ENCODE measurements at places on chromosomes 2 and 18.

DNA sequence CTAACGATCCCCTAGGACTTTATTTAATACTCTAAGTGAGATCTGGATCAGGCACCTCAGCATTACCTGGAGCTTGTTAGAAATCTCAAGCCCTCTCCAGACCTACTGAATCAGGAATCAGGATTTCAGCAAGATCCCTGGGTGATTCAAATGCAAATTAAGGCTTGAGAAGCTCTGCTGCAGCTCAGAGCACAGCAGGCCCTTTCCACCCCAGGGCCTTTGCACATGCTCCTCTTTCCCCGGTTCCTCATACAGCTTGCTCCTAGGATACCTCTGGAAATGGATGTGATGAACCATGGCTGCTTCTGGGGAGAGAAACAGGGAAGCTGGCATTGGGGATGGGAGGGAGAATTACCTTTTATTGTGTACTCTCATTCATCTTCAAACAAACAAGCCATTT is 40.3 kb upstream of the MGAT4A start:
- no peak for DNase-seq

DNA sequence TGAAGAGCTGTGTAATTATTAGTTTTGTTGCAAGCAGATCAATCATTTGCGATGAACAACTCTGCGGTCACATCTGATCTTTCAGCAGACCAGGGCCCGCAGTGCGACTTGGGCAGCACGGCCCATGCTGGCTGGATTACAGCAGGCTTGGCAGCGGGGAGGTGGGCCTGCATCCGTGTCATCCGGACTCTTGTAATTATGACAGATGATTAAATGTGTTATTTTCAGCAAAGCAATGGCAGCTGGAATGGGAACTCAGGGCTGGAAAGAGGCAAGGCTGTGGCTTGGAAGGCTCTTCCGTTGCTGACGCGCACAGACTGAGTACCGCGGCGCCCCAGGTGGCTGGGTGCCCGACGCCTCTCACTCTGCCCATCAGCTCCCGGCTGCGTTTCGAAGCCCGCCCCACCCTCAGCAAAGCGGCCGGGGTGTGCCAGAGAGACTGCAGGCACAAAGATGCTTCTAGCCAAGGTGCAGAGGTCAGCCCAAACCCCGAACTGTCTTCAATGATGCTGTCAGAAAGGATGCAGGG is 397.4 kb upstream of the SALL3 start:
- DNase-seq = no peak

- DNase-seq = no peak
Measured at GRCh38 chr2:54534625-54535024, 78.5 kb downstream of the SPTBN1 start.

GRCh38 chr2:46805401-46805951 is 110.1 kb downstream of the MCFD2 start:
- DNase-seq = no peak

- no peak for DNase-seq
Measured at GRCh38 chr2:54471221-54471711, 15.1 kb downstream of the SPTBN1 start.

DNA sequence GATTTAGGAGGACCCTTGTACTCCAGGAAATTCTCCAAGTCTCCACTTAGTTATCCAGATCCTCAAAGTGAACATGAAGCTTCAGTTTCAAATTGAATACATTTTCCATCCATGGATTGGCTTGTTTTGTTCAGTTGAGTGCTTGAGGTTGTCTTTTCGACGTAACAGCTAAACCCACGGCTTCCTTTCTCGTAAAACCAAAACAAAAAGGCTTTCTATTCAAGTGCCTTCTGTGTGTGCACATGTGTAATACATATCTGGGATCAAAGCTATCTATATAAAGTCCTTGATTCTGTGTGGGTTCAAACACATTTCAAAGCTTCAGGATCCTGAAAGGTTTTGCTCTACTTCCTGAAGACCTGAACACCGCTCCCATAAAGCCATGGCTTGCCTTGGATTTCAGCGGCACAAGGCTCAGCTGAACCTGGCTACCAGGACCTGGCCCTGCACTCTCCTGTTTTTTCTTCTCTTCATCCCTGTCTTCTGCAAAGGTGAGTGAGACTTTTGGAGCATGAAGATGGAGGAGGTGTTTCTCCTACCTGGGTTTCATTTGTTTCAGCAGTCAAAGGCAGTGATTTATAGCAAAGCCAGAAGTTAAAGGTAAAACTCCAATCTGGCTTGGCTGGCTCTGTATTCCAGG is at the start of gene CTLA4:
Gene CTLA4, plus strand, starts transcription at position 211 of the 640 bp plus-strand sequence. Its CDS starts 172 bp downstream, at position 383.
- no peak for DNase-seq

GRCh38 chr2:101893681-101894381 is 97.9 kb upstream of the IL1R2 start:
- DNase-seq = no peak

- no peak for DNase-seq
Measured at GRCh38 chr2:138726681-138727080, 53.5 kb downstream of the NXPH2 start.

GRCh38 chr2:129870685-129871241 is 108.7 kb upstream of the RAB6C start:
- no peak for DNase-seq

DNA sequence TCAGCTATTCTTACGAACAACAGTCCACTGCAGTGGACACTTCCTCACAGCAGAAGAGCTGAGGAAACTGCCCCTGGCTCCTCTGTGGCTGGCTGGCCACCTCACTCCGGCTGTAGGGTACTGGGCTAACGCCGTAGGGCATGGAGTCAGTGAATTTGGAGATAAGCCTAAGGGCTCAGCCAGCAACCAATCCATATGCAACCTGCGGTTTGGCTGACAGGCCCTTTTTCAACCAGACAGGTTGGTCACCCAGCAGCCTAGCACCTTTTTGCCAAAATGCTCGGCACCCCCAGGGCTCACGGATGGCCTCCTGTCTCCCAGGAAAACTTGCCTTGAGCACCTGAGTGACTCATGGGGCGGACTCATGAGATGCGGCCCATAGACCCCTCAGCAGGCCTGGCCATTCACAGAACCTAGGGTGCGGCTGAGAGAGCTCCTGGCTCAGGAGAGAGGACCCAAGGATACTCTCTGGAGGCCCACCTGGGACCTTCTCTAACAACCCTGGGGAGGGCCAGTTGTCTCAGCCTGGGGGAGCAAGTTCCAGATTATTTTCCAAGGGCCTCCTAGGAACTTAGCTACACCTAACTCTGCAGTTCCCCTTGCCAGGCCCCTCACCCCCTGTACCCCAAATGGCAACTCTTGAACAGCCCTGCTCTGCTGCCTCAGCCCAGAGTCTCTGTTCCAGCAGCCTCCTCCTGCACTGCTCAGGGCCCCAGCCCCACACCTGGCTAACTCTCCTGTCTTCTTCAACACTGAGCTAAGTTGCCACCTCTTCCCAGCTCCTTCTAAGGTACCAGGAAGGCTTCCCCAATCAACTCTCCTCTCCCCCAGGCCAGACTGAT is 252.1 kb downstream of the CYP26B1 start:
- DNase-seq = no peak

DNA sequence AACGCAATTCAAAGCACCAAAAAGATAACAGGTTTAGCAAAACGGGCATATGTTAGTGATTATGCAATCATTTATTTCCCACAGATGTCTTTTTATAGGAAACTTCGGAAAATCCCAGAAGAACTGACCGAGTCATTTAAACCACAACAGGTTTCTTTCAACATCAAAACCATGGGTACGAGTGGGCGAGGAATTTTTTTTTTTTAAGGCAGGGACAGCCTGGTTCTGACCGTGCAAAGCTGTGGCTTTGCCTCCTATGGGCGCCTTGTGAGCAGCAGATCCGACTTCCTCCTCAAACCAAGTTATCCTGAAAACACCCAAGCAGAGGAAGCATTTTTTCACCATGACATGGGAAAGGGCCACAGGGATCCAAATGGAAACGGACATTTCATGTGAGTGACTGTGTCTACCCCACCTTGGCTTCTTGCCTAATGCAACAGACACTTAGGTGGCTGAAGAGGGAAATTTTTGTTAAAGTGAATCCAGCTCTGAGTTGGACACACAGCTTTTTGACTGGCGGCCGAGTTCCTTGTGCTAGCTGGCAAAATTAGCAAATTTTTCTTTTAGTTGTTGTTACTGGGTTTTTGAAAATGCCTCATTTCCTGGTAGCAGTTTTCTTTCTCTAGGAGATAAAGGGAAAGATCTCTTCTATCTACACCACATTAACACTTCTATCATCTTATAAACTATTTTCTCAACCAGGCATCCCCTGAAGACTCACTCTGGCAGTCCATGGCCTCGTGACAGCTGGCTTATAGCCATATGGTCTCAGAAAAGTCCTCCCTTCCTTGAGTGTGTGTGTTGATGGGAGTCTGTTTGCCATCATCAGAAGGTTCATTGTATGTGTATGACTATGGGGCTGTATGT is 487.4 kb upstream of the ZEB2 start:
- no peak for DNase-seq

- no peak for DNase-seq
Measured at GRCh38 chr2:25920336-25920735, 42.0 kb upstream of the ASXL2 start.

GRCh38 chr2:120751553-120751952 is 15.9 kb downstream of the GLI2 start:
- no peak for DNase-seq

DNA sequence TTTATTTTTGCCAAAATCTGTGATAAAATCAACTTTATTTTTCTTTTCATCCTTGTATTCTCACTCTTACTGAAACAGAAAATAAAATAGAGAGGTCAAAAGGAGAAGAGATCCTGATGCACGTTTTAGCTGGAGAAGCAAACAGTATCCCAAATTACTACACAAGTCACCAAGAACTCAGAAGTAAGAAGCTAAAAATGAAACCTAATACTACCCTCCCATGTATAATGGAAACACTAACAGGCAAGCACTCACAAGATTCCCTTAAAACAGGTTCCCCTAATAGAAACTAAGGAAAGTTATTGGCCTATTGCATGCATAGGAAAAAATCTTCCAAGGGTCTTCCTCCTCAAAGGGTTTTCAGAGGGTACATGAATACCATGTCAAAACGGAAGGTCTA is 927.0 kb downstream of the ERBB4 start:
- no peak for DNase-seq

Measured in stimulated activated CD8-positive, alpha-beta memory T cell treated with anti-CD3 and anti-CD28 coated beads, Interleukin-7, amount 100 ng/mL, for 1 hour (primary cell).